ENCODE measurements at places on chromosomes 1 and 21. TPM values are rescaled to one million over a fixed set of nuclear protein-coding genes. Genes with fewer than 3 reads are reported as not detected.

The SPRR2G gene
- total RNA-seq: not detected

The PYHIN1 gene
- total RNA-seq: 5.4 TPM

The KLHDC9 gene
- 3.6 TPM for total RNA-seq

The PLA2G2F gene
- not detected for total RNA-seq

The RBM11 gene
- 1.6 TPM for total RNA-seq

The GBP7 gene
- not detected for total RNA-seq

The GPR25 gene
- 0.86 TPM for total RNA-seq

The C1QB gene
- not detected for total RNA-seq

The OR10J5 gene
- total RNA-seq: not detected

The UCK2 gene
- 19.6 TPM for total RNA-seq

The ZNF593OS gene
- not detected for total RNA-seq

The S1PR1 gene
- total RNA-seq: 85.2 TPM

The SEMA6C gene
- total RNA-seq: 0.67 TPM

The BEND5 gene
- 14.5 TPM for total RNA-seq

The KRTAP19-3 gene
- total RNA-seq: not detected

DNA sequence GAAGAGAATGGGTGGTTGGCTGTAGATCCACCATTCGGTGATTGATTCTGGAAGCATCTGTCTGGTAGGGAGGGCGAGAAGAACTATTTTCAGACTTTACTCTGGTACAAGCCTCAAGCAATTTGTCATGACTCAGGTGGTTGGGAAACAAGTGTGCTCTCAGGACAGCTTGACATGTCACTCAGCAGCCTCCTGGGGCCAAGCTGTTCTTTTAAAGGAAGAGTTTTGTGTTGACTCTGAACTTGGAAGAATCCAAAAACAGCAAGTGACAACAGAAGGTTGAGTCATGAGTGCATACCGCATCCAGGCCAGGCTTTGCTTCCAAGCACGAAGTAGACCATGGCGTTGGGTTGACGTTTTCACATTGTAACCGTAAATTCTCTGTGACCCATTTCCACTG is 65.9 kb downstream of the CLIC6 start:
- DNase-seq: no peak

DNA sequence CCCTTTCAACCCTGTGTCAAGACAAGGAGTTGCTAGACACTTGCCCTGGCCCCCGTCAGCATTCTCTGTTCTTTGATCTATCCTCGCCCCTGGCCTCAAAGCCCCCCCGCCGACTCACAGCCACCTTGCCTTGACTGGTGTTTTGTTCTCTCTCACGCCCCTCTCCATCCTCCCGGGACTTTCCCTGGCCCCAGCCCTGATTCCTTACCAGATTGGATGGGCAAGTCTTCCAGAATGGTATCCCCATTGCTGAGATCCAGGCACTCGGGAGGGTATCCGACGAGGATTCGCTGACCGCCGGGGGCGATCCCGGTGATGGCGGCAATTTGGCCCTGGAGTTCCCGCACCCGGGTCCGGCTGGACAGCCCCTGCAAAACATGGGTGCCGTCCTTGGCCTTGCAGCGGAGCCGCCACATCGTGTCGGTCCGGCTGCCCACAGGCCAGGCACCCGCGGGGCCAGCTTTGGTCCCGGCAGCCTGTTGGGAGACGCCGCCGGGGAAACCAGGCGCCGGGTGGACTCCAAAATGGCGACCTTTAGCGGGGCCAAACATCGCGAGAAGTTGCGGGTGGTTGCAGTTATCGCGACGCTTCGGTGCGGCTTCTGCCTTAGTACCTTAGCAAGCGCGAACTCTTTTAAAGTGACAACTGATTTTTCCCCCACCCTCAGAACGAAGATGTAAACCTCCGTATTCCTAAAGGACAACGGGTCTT is 373 bp downstream of the YOD1 start:
- peak; percentile 74 for DNase-seq

DNA sequence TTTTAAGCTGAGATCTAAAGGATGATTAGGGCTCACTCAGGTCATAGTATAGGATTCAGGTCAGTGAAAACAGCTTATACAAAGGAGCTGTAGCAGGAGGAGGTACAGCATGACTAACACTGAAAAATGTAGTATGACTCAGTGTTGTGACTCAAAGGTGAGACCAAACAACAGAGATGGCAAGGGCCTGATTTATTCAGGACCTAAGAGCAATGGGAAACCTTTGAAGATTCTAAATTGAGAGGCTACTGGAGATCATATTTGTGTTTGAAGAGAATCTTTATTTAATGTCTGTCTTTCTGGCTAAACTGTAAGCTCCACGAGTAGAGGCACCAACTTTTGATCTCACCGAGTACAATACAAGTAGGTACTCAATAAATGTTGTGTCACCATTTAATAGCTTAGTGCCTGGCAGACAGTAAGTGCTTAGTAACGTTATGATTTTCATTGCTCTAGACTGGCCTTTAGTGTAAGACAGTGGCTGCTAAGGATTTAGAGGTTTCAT is 43.5 kb downstream of the PRKAA2 start:
- DNase-seq: no peak

DNA sequence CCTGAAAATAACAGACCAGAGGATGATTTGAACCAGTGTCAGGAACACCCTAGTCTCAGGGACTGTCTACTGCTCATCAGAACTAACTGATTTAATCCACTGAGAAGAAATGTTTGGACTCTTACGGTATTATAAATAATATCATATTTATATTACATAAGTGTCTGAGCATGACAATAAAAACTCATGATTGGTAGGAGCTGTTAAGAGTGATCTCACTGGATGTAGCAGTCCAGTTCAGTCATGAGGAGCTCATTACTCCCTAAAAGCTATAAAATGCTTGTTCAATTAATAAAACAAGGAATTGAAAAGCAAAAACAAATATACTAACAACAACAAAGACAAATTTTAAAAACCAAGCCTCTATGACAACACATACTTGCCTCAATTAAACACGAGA is 68.8 kb upstream of the BCL9 start:
- DNase-seq: no peak

DNA sequence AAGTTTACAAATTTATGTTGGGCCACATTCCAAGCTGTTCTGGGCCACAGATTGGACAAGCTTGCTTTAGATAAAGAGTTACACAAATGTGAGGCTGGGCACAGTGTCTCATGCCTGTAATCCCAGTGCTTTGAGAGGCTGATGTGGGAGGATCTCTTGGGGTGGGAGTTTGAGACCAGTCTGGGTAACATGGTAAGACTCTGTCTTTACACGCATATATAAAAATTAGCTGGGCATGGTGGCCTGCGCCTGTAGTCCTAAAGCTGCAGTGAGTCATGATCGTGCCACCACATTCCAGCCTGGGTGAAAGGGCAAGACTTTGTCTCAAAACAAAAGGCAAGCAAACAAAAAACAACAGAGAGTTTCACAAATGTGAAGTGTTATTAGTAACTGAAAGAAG is 5.9 kb upstream of the VCAM1 start:
- DNase-seq: no peak

DNA sequence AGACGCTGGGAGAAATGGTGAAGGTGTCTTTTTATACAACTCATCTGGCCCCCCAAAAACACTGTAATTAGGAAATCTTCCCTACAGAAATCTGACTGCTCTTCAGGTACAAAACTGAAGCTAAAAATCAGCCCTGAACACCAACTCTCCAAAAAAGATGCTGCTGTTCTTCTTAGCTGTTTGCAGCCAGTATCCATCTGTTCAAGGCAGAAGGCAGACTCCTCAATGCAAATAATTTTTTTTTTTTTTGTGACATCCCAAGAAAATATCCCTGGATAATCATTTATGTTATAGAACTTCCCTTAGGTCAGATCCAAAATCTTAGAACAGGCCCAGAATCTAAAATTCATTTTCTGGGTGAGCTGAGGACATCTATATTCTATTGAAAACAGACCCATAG is 36.5 kb downstream of the TRIT1 start:
- DNase-seq: no peak

DNA sequence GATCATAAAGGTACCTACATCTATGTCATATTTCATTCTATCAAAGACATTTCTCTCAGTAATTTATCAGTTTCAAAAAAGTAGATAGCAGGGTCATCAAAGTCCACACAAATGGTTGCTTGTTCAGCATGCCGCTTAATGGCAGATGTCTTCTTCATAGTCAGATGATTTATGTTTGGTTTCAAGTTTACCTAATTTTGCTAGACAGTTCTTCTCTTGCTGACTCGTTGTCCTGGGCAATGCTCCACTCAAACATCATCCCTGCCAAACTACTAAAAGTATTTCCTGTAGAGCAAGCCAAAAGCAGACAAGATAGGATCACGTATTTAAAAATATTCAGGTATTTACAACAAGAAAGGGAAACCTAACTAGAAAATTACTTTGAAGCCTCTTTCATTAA is 13.6 kb downstream of the NUP210L start:
- no peak for DNase-seq

- no peak for DNase-seq
Observed at GRCh38 chr1:201358596-201358995, 18.9 kb downstream of the TNNT2 start.

GRCh38 chr1:230824919-230825721 is 43.2 kb downstream of the C1orf198 start:
- DNase-seq: no peak

- DNase-seq: no peak
Observed at GRCh38 chr21:46472246-46472645, 13.6 kb downstream of the DIP2A start.

DNA sequence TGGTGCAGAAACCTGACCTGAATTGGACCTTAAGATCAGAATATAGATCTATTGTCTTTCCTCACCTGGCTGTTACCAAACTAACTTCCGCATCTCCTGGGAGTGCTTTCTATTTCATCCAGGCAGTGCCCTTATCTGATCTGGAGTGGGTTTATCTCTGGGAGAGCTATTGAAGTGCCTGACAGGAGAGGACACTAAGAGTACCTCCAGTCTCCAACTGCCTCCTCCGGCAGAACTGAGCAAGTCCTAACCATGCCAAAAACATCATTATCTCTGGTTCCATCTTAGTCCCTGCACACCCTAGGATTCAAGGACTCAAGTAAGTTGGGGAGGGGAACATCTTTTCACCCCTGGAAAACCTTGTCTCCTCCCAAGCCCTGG is 12.4 kb upstream of the KCNJ15 start:
- no peak for DNase-seq

GRCh38 chr1:15667362-15667761 is 16.8 kb upstream of the PLEKHM2 start:
- no peak for DNase-seq

DNA sequence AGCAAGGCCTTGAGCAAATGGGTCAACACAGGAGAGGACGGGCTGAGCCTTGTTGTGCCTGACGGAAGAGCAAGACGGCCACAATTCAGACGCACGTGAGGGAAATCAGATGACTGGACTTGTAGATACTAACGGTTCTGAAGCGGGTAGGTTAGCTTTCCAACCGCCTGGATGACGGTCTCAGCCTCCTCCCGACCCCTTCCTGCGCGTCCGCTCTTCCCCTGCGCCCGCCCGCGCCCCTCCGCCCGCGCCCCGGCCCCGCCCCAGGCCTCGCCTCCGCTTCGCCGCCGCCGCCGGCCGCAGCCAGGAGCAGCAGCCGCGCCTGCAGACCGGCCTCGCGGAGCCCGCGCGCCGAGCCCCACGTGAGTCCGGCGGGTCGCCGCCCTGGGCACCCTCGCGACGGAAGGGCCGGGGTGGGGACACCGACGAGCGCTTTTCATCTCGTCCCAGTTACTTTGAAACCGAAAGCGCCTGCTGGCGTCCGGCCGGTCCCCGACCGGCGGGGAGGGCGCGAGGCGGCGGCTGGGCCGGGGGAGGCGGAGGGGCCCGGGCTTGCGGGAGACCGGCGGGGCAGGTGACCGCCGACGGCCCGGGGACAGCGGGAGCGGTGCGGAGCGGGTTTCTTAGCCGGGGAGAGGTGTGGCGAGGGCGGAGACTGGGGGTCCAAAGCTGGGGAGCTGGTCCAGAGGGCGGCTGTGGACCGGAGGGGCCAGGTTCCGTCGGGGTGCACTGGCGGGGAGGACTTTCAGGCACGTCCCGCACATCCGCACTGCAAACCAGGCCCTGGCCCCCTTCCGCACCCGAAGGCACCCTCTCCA is at the start of gene TRAF5:
TSS of gene TRAF5 (plus strand) at position 306 of the 818 bp plus-strand sequence. CDS start 26,407 bp downstream, outside the sequence.
- DNase-seq: peak; percentile 71

Data from activated B cell treated with CpG ODN at 0.5 μM for 24 hours (primary cell).